ENCODE measurements at places on chromosomes 6 and 20.

DNA sequence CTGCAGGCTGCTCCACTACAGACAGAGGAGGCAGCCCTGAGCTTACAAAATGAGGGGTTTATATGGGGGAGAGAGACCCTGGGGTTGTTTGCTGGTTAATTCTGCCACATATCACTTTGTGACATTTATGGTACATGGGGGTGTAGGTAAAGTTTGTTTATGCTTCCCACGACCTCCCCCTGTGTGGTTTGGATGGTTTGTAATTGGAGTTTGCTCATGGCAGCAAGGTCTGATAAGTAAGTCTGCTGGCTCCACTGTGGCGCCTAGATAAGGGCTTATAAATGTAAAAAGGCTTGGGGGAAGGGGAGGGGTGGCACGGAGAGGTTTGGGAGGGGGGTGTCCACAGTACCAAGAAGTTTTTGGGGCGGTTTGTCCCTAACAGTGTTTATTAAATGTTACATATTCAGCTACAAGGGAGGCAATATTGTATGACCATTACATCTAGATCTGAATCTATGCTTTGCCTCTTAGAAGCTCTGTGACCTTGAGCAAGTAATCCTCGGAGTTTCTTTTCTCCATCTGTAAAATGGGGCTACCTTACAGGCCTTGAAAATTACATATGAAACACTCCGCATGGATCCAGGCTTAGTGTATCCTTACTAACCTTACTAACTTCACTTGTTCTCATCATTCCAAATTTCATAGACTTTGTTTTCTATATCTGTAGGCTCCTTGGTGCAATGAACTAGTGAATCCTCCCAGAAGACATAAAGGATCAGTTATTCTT lies 204.8 kb upstream of the NOX3 start:
- no peak overlapping the region for H3K4me3 ChIP-seq
- no peak overlapping the region for H3K27ac ChIP-seq
- no peak for DNase-seq

DNA sequence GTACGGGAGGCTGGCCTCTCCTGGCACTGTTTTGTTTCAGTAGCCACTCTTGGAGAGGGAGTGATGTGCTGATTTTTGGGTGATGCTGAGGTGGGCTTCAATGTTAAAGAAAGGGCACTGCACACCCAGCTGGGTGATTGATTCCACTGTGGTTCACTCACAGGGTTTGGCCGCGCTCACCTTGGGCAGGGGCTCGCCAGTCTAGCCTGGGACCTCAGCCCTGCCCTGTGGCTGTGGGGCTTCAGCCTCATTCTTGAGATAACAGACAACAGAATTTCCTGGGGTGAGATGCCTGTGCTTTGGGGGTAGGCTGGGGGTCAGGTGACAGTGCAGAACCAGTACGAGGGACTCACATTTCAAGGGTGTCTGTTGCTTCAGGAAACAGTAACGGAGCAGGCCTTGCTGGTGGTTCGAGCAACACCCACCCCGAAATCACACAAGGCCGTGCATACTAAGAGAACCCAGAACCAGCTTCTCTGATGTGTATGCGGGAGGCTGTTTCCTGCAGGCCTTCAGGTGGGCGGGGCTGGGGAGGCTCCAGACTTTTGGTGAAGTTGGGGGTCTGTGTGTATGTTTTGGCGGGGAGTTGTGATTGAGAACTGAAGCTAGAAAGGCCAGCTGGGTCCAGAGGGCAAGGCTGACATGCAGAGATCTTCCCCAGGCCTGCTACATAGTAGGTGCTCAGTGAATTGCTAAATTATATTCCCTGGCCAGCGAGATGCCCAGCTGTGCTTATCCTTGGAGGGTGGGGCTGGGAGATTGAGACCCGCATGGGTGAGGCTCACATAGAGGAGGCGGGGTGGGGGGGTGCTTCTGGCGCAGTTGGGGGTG lies 154.2 kb upstream of the RNF24 start:
- H3K36me3 ChIP-seq = no peaks in the 10 kb centered on the region
- no peak for DNase-seq
- H3K27me3 ChIP-seq = no peaks in the 10 kb centered on the region

DNA sequence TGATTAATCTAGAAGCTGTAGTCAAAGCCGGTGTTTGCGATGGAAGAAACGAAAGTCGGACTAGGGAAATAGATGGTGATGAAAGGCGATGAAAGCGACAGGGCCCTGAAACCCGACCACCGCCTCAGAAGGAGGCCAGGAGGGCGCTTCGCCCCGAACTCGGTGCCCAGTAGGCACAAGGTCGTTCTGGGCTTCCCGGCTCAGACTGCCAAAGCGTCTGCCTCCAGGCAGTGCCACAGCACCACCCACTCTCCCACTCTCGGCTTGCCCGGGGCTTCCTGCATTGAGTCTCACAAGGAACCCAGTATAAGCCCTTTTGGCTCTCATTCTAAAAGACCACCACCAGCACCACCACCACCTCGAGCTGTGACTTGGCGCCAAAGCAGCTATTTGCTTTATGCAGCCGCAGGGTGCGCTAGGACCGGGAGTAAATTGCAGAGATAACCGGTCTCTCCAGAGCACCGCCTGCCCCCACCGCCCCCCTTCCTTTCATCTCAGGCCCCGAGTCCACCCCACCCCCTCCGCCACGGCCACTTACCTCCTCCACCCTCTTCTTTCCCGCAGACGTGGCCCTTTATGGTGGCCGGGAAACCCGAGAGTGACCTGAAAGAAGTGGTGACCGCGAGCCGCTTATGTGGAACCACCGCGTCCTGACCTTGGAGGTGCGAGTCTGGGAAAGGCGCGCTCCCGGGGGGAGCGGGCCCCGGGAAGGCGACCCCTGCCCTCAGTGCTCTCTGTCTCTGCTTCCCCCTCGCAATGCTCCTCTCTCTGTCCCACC lies 2.4 kb downstream of the TCF21 start:
- peak overlapping the region; percentile 43 for H3K4me3 ChIP-seq
- H3K27me3 ChIP-seq = peaks cover 56% of the 10 kb centered on the region
- peaks cover 21% of the 10 kb centered on the region for H3K4me1 ChIP-seq

GRCh38 chr20:2169456-2170088 lies 67.9 kb downstream of the STK35 start:
- no peak for DNase-seq
- no peaks in the 10 kb centered on the region for H3K27me3 ChIP-seq
- H3K36me3 ChIP-seq = no peaks in the 10 kb centered on the region
- no peak overlapping the region for H3K27ac ChIP-seq
- H3K4me1 ChIP-seq = no peaks in the 10 kb centered on the region
- no peak overlapping the region for H3K4me3 ChIP-seq

- H3K4me3 ChIP-seq = no peak overlapping the region
- H3K36me3 ChIP-seq = peaks cover 32% of the 10 kb centered on the region
- H3K27me3 ChIP-seq = no peaks in the 10 kb centered on the region
- no peaks in the 10 kb centered on the region for H3K4me1 ChIP-seq
These were observed 39.1 kb downstream of the PGM3 start for GRCh38 chr6:83153883-83154521.

DNA sequence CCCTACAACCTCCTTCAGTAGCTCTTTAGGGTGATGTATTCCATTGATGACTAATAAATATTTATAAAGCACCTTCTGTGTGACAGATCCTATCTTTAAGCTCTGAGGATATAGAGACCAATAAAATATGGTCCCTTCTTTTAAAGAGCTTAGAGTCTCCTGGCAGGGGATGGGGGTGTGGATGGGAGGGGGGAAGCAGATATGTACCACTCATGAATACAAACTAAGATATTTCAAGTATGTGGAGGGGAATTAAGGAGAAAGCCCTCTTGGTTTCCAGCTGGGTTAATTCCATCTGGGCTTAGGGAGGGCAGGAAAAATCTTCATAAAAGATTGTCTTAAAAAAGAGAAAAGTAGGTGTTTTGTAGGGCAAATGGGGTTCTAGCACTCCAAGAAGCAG lies 21.6 kb upstream of the FBXO9 start:
- H3K36me3 ChIP-seq = peaks cover 28% of the 10 kb centered on the region
- DNase-seq = no peak
- no peak overlapping the region for H3K27ac ChIP-seq

DNA sequence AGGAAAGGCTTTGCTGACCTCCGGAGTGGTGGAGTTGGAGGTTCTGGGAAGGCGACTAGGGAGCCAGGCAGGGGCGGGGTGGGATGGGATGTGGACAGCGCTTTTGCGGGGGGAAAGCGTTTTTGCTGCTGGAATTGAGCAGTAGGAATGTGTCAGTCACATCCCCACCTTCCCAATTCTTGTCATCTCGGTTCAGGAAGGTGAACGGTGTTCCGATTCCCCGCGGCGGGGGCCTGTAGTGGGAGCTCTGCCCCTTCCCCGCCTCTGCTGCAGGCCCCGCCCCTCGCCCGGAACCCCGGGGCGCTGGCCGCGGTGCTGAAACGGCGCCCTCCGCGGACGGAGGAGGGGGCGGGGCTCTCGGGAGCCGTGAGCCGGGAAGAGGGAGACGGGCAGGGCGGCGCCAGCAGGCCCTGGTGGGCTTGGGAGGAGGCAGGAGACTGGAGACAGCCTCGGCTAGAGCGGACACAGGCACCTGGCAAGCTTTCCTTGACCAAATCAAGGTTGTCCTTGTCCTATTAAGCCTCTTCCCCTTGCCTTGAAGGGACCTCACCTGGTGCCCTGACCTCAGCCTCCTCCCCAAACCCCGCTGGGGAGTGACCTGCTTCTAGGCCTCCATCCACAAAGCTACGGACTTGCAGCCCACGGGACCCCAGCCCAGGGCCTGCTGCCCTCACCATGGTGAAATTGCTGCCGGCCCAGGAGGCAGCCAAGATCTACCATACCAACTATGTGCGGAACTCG lies at the start of gene LHFPL5:
TSS of gene LHFPL5 (plus strand) at position 357 of the 741 bp plus-strand sequence. CDS start at position 676, 319 bp downstream.
- peaks cover 8% of the 10 kb centered on the region for H3K27me3 ChIP-seq
- no peak for DNase-seq
- peaks cover 3% of the 10 kb centered on the region for H3K4me1 ChIP-seq
- no peak within 1 kb of the TSS for H3K4me3 ChIP-seq

- H3K27me3 ChIP-seq = no peaks in the 10 kb centered on the region
- DNase-seq = no peak
- H3K36me3 ChIP-seq = no peaks in the 10 kb centered on the region
- H3K4me3 ChIP-seq = no peak overlapping the region
These were observed 32.8 kb downstream of the TNXB start for GRCh38 chr6:32076321-32076809.

GRCh38 chr6:158758941-158759479 lies 60.2 kb downstream of the EZR start:
- H3K27ac ChIP-seq = no peak overlapping the region
- H3K36me3 ChIP-seq = peaks cover 23% of the 10 kb centered on the region
- H3K4me1 ChIP-seq = no peaks in the 10 kb centered on the region
- no peak for DNase-seq
- H3K27me3 ChIP-seq = no peaks in the 10 kb centered on the region

GRCh38 chr20:47358672-47359529 lies 2.4 kb upstream of the ZMYND8 start:
- H3K4me3 ChIP-seq = no peak overlapping the region
- no peaks in the 10 kb centered on the region for H3K27me3 ChIP-seq
- H3K27ac ChIP-seq = no peak overlapping the region
- DNase-seq = no peak
- no peaks in the 10 kb centered on the region for H3K36me3 ChIP-seq

GRCh38 chr6:40394381-40394780 lies 192.8 kb downstream of the LRFN2 start:
- no peak overlapping the region for H3K4me3 ChIP-seq
- no peaks in the 10 kb centered on the region for H3K36me3 ChIP-seq
- DNase-seq = no peak
- H3K4me1 ChIP-seq = peaks cover 3% of the 10 kb centered on the region
- H3K27me3 ChIP-seq = no peaks in the 10 kb centered on the region

GRCh38 chr6:119012521-119012920 lies 65.9 kb downstream of the FAM184A start:
- H3K36me3 ChIP-seq = no peaks in the 10 kb centered on the region
- H3K4me3 ChIP-seq = no peak overlapping the region
- no peaks in the 10 kb centered on the region for H3K4me1 ChIP-seq

DNA sequence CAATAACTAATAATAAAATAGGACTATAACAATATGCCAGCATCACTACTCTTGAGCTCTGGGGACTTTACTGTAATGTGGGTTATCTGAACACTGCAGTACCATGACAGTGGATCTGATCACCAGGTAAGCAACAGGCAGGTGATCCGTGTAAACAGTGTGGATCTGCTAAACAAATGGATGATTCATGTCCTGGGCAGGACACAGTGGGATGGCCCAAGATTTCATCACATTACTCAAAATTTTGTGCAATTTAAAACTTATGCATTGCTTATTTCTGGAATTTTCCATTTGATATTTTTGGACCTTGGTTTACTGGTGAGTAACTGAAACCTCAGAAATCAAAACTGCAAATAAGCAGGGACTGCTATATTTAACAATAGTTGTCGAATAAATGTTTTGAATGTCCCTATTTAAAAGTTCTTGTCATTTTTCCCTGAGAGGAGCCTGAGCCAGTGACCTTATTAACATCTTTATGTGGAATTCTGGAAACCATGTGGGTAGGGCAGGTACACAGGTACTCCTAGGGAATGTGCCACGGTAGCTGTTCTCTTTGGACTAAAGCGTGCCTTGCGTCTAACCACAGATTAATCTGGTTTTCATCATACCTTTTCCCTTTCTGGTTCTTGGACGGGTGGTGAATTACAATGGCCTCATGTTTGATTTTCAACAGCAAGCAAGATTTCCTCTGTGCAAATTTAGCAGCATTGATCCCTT lies 214.5 kb upstream of the SASH1 start:
- H3K27me3 ChIP-seq = no peaks in the 10 kb centered on the region
- no peak overlapping the region for H3K27ac ChIP-seq
- DNase-seq = no peak
- no peaks in the 10 kb centered on the region for H3K4me1 ChIP-seq

DNA sequence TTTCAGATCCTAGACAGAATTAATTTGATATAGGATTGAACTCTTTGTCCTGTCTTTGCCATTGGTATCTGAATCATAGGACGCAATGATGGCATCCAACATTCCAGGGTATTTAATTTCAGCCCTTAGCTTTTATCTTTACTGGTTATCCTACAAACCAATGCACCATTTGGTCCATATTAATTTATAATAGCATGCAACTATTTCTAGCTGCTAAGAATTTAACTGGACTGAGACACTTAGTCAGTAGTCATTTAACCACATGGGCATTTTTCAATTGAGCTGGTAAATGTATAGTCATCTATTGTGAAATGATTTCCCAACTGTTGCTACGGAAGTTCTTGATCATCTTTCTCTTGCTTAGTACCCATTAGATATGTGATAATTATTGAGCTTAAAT lies 141.1 kb downstream of the CD164 start:
- no peak overlapping the region for H3K4me3 ChIP-seq
- H3K27me3 ChIP-seq = no peaks in the 10 kb centered on the region
- no peaks in the 10 kb centered on the region for H3K36me3 ChIP-seq

GRCh38 chr20:1274485-1275311 lies 8.6 kb downstream of the SNPH start:
- no peak for DNase-seq
- no peaks in the 10 kb centered on the region for H3K27me3 ChIP-seq
- H3K36me3 ChIP-seq = peaks cover 4% of the 10 kb centered on the region

Data from effector memory CD4-positive, alpha-beta T cell (primary cell).